ENCODE measurements at places on chromosomes 4 and X.

- DNase-seq, result no peak
These were observed 3.3 kb downstream of the COL4A5 start for GRCh38 chrX:108442901-108443464.

- DNase-seq, result no peak
These were observed 67.4 kb upstream of the WDR1 start for GRCh38 chr4:10184041-10184440.

DNA sequence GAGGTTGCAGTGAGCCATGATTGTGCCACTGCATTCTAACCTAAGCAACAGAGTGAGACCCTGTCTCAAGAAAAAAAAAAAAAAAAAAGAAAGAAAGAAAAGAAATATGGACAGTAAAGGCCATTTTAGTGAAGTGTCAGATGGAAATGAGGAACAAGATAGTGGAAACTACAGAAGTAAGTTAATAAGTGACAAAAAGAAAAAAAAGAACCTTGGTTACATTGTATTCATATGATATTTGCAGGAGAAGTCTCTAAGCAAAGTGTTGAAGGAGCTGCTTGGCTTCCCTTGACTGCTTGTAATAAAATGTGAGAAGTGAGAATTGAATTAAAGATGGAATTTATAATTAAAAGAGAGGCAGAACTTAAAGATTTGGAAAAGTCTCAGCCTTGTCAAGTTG is 73.2 kb downstream of the HOPX start:
- no peak for DNase-seq

- no peak for DNase-seq
These were observed 13.0 kb downstream of the NSDHL start for GRCh38 chrX:152843852-152844251.

DNA sequence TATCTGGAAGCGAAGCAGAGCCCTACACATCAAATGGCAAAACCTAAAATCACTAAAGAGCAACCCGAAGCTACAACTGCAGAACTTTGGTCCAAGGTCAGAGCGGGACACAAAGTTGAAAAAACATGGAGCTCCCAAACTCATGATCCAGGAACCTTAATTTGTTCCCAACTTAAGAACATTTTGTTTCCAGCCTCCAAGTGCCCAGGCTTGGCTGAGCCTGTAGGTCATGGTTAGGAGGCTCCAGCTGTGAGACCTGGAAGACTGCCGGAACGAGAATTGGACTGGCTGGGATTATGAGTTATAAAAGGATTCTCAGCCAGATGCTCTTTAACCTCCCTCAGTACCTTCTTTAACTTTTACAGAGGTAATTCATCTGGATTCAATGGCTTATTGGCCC is 349.1 kb upstream of the DDX53 start:
- no peak for DNase-seq

DNA sequence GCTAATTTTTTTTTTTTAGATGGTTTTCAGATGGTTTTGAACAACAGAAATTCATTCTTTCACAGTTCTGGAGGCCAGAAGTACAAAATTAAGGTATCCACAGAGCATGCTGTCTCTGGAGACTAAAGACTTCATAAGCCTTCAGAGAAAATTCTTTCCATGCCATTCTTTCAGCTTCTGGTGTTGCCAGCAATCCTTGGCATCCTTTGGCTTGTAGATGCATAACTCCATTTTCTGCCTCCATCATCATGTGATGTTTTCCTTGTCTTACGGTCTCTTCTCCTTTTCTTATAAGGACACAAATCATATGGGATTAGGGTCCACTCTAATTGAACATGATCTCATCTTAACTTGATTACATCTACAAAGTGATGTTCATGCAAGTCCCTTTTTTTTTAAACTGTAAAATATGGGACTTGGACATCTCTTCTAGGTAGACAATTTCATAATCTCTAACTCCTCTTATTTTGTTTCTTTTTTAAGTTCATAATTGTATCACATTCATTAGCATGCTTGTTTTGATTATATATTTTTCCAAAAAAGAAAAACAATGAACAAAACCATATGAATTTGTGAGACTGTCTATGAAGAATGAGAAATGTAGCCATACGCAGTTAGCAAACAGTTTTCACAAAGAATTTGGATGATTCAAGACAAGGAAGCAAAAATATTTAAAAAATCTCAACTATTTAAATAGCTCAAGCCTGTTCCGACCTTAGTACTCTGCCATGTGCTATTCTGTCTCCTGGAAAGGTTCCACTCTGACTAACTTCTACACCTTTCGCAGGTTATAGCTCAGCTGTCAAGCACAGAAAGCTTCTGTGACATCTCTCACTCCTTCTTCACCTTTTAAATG is 53.1 kb upstream of the GIMD1 start:
- no peak for DNase-seq

- no peak for DNase-seq
These were observed 15.0 kb upstream of the TMEM164 start for GRCh38 chrX:109987884-109988283.

DNA sequence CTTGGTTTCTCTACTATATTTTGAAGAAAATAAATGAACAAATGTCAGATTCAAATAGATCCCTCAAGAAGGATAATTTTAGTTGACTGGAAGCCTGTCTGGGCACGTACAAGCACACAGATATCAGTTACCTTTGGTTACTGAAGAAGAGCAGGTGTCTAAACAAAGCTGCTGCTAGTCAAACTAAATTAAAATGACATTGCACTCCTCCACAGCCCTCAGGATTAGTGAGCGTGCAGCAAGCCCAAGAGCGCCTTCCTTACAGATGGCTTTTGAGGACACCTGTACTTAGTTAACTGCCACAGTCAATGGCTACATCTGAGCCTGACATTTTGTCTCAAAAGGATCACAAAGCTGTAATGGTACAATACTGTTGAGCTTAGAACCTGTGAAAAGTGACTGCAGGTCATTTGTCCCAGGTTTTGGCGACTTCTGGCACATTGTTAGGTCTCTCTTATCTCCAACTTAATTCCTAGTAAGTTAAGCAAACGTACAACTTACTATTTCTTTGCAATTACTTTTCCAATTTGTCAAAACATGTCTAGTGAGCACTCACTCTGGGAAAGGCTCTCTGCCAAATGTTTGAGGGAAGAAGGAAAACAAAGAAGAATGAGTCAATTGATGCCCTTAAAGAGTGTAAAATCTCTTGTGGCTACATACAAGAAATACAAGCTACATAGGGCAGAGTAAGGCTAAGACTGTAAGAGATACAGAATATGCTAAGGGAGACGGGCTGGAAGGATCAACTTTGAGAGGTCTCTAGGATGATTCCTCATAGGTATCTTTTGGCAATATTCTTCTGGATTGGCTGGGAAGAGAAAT is 25.6 kb upstream of the DAPP1 start:
- no peak for DNase-seq

DNA sequence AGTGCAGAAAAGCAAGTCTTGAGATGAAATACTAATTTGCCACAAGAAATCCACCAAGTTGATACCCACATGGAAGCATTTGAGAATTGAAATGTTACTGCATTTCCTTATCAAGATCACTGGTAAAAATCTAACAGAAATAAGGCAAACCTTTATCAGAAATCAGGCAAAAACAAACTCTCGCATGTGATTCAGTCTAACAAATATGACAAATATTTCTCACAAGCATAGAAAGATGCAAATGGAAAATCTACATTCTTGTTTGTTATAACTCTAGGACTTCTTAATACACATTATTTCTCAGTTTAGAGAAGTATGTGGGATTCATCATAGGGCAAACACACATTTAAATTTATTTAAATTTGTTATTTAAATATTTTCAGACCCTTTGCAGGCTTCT is 52.9 kb downstream of the TXK start:
- DNase-seq, result no peak

DNA sequence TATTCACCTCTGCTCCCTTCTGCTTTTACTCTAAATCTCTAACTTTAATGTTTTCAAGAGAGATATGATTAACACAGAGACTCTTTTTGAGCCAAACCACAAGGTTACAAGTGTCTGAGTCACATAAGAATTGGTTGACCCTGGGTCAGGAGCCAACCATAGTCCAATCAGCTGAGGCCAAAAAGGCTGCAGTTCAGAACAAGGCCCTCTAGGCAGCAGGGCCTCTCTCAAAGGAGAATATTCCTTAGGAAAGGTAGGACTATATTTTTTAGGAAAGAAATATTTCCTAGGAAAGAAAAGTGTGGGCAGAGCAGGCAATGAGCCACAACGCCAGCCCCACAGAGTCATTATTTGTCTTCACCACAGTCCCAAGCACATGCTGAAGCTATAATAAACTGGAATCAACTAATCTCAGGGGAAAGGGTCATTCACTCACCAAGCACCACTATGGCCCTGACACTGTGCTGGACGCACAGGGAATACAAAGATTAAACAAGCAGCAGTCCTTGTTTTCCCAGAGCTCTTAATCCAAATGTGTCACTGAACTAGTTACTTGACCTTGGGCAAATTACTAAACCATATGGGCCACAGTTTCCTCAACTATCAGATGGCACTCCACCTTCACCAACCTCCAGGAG is 2.2 kb downstream of the ATP8A1 start:
- peak; percentile 84 for DNase-seq

DNA sequence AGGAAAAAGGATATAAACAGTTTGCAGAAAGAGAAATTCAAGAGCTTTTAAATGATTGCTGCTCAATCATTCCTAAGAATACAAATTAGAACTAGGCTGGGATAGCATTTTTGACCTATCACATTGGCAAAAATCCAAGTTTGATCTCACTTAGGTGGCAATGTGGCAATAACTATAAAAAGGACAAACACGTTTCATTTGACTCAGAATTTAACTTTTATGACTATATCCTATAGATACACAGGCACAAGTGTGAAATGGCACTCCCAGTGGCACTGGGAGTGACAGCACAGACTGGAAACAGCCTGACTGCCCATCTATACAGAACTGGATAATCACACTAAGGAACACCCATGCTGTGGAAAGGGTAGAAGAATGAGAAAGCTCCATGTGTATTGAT is 11.1 kb downstream of the CENPU start:
- no peak for DNase-seq

DNA sequence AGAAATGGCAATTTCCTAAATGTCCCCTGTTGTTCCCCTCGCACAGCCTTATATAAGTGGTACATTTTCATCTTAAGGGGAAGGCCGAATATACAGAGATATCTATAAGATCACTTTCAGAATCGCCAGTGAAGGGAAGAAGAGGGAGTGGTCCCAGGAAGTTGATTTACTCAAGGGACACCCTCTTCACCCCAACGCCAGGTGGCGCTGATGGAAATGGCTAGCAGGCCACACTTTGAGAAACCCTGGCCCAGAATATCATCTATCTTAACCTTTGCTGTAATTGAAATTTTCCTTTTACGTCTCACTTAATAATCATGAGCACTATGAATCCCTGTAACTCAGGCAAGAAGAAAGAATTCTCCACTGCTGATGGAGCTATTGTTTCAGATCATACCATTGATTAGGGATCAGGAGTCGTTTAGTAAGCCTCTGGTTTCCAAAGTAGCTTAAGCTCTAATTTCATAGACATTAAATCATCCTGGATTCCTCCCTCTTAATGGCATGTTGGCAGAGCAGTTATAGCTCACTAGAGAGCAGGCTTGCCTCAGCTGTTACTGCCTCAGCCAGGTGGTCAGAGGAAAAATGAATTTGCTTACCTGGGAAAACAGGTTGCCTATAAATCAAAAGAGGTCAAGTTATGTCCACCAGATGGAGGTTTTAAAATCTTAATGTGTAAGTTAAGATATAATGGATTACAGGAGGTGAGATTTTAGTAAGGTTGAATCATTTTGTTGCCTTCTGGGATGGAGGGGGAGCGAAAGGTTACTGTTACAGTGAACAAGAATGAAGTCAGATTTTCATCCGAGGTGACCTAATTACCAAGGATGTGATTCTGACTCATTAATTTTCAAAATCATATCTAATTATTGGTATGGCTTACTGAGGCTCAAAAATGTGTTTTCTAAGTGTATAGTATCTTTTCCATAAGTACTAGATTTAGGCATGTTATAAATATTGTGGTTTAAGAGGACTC is 941.2 kb upstream of the TENM3 start:
- DNase-seq, result peak; percentile 40

DNA sequence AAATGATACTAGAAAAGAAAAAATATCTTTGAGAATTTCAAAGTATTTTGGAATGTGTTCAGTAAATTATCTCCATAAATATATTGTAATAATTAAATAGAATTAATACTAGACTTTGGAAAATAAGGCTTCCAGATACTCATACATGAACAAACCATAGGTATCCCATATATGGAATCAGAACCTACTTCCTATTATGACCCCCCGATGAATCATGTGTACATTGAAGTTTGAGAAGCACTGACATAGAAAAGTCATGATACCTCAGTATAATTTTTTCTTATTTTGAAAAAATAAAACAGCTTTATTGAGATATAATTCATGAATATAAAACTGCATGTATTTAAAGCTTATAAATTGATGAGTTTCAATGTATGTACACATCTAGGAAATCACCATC is 27.2 kb upstream of the SMARCA5 start:
- DNase-seq, result no peak

DNA sequence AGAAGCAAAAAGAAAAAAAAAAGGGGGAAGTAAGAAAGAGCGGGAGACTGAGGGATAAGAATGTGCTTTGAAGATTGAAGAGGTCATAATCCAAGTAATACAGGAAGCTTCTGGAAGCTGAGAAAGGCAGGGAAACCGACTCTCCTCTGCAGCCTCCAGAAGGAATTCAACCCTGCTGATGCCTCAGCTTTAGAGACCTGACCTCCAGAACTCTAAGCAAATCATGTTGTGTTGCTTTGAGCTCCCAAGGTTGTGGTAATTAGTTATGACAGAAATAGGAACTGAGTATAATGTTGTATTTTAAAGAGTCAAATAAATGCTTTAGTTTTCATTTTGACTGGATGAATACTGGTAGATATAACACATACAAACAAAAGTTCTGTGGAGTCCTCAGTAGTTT is 48.0 kb upstream of the FAT1 start:
- no peak for DNase-seq

- DNase-seq, result no peak
These were observed 32.9 kb upstream of the SMIM10L2A start for GRCh38 chrX:135388841-135389240.

- DNase-seq, result no peak
These were observed 6.0 kb downstream of the GRSF1 start for GRCh38 chr4:70833675-70834074.

GRCh38 chr4:150211016-150211415 is 132.8 kb downstream of the DCLK2 start:
- DNase-seq, result no peak

- peak; percentile 42 for DNase-seq
These were observed 51.5 kb upstream of the TRIM2 start for GRCh38 chr4:153152501-153153338.

GRCh38 chrX:123223409-123223808 is 39.3 kb downstream of the GRIA3 start:
- DNase-seq, result no peak

DNA sequence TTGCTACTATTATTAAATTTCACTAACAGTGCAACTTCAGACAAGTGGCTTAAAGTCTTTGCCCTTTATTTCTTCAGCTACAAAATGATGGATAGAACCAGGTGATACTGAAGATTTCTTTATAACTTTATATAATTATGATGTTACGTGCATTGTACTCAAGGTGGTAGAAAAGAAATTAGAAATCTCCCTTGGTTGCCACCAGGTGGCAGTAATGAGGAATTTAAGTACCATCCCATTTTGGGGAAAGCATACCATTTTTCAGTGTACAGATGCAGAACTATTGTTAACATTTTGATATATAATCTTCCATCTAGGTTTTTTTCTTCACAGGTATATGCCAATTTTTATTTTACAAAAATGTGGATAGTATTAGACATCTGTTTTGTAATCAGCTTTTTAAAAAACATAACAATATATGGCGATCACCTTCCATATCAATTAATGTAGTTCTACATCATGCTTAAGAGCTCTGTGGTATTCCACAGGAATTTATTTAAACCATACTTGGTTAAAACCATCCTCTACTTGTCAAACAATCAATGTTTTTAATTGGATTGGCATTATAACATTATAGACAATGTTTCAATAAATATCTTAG is 37.7 kb upstream of the RAB33B start:
- DNase-seq, result peak; percentile 49
